Activated T-cell treated with anti-CD3 and anti-CD28 coated beads, Interleukin-2, amount 50 U/mL, for 1 hour (primary cell): ENCODE measurements at places on chromosomes 7 and 10.

DNA sequence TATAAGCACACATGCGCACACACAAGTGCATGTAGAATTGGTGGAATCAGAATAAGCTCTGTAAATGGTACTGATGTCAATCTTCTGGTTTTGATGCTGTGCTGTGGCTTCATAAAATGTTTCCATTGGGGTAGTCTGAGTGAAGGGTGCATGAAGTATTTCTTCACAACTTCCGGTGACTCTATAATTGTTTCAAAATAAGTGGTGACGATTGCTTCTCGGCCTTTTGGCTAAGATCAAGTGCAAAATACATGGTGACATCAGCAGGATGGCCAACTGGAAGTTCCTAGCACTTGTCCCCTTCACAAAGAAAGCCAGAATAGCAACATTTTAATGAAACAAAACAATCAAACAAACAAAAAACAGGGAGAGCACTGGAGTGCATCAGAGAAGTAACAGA, 41.6 kb upstream of the CAMK2B start:
- no peak for DNase-seq

- no peak for DNase-seq
These were observed 139.3 kb downstream of the C1GALT1 start for GRCh38 chr7:7321681-7322080.

DNA sequence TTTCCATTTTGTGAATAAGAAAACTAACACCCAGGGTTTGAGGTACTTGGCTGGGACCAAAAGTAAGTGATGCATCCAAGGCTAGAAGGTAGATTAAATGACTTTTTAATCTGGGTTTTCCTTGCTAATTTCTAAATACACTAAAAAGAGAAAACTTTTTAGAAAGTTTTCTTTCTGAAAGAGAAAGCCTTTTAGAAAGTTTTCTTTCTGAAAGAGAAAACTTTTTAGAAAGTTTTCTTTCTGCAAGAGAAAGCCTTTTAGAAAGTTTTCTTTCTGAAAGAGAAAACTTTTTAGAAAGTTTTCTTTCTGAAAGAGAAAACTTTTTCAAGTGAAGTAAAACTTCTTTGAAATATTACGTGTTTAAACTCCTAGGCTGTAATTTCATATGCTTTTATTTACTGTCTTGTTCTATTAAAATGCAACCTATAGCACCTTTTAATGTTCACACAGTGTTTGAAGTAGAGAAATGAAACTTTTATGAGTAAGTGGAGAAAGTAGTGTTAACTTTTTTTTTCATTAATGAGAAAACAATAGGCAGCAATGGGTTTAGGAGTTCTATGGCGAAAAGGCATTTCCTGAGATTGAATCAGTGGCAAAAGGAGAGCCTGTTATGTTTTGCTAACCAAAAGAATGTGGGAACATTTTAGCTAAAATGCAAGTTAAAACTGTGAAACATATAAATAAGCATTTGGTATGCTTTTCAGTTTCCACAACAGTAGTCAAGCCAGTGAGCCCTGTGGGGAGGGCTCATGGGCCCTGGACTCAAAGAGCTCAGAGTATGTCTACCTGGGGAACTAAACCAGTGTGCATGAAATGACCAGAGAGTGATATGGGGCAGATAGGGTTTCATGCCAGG, 103.7 kb downstream of the RBM20 start:
- DNase-seq = no peak

GRCh38 chr7:17659126-17659525, 281.2 kb downstream of the SNX13 start:
- no peak for DNase-seq

DNA sequence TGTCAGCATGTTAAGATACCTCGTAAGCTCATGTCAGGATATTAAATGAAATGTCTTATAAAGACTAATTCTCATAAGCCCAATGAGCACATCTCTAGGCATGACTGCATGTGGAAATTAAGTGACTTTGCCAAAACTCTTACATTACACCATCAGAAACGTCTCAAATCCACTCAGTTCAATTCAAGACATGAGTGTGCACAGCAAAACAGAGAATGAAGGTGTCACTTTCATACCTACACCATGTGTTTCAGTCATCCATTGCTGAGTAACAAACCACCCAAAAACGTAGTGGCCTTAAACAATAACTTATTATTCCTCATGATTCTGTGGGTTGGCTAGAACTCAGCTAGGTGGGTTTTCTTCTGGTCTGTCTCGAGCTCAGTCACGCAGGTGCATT, 99.8 kb downstream of the ATE1 start:
- no peak for DNase-seq

- DNase-seq = no peak
These were observed 26.9 kb downstream of the STAMBPL1 start for GRCh38 chr10:88906921-88907320.

- DNase-seq = no peak
These were observed 59.3 kb upstream of the IL6 start for GRCh38 chr7:22667562-22668239.

GRCh38 chr7:152014722-152015121, 10.8 kb upstream of the GALNT11 start:
- DNase-seq = no peak

DNA sequence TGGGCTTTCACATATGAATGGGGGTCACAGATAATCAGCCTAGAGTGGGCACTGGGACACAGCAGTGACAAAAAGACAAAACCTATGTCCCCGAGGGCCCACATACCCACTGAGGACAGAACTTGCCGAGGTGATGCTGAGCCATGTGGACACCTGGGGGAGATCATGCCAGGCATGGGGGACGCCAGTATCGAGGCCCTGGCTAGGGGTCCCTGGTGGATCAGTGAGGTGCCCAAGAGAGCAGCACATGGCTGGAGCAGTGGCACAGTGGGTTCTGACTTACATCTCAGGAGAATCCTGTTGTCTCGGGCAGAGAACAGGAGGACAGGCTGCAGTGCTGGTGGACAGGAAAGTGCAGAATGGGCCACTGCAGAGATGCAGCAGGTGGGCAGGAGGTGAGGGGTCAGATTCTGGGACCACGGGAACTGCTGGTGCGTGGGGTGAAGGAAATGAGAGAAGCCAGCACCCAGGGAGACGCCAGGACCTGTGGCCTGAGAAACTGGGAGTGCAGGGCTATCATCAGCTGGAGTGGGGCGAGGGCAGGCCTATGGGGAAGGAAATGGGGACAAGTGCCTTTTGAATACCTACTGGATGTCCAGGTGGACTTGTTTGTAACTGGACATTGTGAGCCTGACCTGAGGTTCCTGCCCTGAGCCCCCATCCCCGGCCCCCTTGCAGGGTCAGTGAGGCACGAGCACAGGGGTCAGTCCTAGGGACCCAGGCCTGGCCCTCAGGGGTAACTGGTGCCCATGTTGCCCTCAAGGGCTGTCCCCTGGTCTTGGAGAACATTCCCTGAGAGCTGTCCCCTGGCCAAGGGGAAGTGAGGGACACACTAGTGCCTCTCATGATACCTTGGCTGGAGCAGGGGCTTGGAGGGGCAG, 91.2 kb upstream of the RET start:
- no peak for DNase-seq

DNA sequence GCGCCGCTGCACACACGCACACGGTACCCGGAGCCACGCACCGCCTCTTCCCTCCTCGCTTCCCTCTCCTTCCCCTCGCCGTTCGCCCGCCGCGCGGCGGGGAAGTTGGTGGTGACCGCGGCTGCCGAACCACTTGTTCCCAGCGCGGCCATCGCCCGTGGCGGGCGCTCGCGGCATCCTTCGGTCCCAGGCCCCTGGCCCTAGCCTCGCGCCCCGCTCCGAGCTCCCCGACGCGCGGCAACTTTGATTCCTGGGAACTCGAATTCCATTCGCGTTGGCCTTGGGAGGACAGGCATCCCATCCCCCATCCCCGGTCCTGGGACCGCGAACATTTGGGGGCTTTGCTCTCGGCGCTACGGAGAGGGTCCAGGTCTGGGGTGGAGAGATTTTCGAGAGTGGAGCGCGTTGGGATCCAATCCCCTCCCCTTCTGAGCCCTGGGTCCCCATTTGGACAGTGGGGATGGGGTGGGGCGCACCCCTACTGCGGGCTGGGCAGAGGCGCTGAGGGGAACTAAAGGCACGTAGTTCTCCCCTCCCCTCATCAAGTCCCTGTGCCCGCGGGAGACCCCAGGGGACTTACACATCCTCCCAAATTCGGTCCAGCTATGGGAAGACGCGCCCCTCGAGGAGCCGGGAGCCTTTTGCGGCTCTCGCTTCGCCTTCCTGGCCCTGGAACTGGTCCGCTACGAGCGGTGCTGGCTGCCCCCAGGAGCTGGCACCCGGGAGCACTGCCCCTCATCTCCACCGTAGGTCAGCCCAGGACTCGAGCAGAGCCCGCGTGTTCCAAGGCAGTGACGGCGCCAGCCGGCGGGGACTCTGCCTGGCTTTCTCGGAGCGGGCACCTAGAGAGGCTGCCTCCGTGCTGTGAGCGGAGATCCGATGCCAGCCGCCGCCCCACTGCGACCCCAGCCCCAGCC, 834 bp downstream of the CDH23 start:
- no peak for DNase-seq

- DNase-seq = no peak
These were observed 523.6 kb downstream of the PTPRN2 start for GRCh38 chr7:158063850-158064610.

DNA sequence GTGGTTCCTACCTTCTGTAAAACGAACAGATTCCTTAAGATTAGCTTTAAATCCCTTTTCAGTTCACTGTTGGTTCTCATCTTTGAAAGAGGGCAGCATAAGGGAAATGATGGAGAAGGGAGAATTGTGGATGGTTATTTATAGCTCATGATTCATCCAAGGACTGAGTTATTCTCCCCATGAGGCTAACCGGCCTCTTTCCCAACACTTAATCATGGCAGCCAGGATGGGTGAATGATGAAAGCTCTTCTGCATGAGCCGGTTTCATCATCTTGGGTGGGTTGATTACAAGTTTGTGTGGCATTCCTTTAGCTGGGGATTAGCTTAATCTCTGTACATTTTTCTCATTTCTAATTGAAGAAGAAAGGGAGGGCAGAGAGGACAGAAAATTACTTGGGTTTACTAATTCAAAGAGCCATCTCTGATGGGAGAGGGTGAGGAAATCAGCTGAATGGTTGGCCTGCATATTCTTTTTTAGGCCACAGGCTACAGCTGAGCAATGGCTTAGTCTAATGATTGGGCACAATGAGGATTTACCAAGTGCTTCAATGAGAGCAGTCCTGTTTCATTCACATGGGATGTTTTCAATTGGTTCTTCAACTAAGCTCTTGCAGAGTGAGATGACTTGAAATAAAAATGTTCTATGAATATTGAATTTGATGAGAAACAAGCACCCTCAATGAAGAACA, 250.0 kb downstream of the BMPER start:
- DNase-seq = no peak
